DMS153 (cell line): ENCODE measurements at places on chromosomes 1 and 21.

GRCh38 chr1:6795661-6796060 is 10.4 kb downstream of the CAMTA1 start:
- no peak for DNase-seq

GRCh38 chr1:6666696-6667095 is 34.9 kb downstream of the DNAJC11 start:
- no peak for DNase-seq

DNA sequence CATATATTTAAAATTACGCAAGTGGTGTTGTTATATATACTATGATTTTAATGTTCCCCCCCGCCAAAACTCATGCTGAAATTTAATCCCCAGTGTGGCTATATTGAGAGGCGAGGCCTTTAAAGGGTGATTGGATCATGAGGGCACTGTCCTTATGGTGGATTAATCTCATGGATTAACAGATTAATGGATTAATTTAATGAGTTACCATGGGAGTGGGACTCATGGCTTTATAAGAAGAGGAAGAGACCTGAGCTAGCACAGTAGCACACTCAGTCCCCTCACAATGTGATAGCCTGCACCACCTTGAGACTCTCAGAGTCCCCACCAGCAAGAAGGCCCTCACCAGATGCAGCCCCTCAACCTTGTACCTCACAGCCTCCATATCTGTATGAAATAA is 34.8 kb downstream of the C1orf198 start:
- no peak for DNase-seq

GRCh38 chr1:3919706-3920105 is 19.6 kb upstream of the C1orf174 start:
- DNase-seq: no peak

- DNase-seq: no peak
Observed at GRCh38 chr1:24996983-24997893, 67.2 kb upstream of the RUNX3 start.

- no peak for DNase-seq
Observed at GRCh38 chr1:179077396-179077795, 4.5 kb upstream of the TOR3A start.

GRCh38 chr1:64242895-64243756 is 39.7 kb downstream of the UBE2U start:
- DNase-seq: peak; percentile 65

DNA sequence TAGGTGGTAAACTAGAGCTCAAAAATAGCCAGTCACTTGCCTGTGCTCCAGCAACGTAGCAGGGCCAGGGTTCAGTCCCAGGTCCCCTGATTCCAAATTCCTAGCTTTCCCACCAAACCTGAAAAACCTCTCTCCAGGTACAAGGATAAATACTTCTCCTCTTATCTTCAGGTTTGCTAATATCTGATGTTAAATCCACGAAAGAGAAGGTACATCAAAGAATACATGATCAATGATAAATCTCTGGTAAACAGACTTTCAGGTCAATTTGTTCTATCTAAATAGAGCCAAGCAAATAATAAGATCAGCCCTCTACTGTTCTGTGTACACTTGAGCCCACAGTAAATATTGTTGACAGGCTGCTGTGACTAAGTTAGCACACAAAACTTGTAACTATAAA is 52.1 kb upstream of the AKT3 start:
- DNase-seq: no peak
